NCI-H2171 (cell line): ENCODE measurements at places on chromosomes 6 and 20.
A peak's percentile ranks its signal among the peaks of the same experiment; 100 is the strongest.

GRCh38 chr20:45826381-45827019 lies 612 bp downstream of the TNNC2 start:
- peak; percentile 49 for DNase-seq

DNA sequence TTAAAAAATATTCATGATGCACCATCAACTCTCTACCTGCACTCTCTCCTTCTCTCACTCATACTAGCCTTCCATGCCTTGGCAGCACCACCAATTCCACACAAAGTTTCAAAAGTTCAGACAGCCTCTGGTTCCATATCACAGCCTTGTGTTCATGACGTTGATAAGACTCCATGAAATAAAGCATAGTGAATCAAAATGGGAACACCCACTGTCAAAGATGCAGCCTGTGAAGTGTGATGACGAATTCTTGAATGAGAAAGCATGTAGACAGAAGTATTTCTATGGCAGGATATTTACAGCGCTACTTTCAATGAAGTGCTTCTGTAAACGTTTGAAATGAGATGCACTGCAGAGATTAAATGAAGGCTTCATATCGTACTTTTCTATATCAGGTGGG lies 77.3 kb upstream of the FERMT1 start:
- no peak for DNase-seq

- DNase-seq: no peak
Measured at GRCh38 chr6:11659757-11660156, 118.8 kb downstream of the ADTRP start.

DNA sequence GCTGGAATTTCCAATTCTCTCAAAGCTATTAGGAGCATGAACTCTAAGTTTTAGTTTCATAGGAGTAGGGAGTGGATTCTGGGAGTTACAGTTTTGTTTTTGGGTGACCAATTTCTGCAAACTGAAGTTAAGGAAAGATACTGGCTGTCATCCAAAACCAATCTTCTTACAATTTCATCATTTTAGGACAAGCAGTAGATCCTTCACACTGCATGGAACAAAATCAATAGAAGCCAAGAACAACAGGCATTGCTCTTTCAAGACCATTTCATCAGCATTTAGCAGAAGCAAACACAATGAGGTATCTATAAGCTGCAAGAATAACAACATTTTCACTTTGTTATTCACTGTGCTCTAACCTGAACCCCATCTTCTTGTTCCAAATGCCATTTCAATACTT lies 173.0 kb downstream of the GMDS start:
- no peak for DNase-seq

- DNase-seq: no peak
Measured at GRCh38 chr6:121959501-121959900, 440.0 kb upstream of the HSF2 start.

DNA sequence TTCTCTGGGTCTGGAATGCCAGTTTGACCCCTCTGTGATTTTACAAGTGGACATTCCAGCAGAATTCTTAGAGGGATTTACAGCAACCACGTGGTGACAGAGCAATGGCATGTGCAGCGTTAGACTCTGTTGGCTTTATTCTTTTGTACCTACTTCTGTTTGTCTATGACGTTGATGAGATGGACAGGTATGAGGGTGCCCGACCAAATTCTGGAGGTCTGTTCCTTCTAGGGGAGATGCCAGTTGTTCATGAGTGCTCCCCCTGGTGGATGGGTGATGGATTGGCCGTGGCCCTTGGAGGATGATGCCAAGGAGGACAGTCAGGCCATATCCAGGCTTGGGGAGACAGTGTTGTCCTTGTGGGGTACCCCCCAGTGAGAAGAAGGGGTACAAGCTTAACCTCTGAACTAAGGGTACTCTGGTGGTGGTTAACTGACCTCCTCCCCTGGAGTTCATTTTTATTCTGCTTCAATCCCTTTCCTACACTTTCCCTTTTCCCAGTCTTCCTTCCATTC lies 198.6 kb downstream of the DTNBP1 start:
- no peak for DNase-seq

DNA sequence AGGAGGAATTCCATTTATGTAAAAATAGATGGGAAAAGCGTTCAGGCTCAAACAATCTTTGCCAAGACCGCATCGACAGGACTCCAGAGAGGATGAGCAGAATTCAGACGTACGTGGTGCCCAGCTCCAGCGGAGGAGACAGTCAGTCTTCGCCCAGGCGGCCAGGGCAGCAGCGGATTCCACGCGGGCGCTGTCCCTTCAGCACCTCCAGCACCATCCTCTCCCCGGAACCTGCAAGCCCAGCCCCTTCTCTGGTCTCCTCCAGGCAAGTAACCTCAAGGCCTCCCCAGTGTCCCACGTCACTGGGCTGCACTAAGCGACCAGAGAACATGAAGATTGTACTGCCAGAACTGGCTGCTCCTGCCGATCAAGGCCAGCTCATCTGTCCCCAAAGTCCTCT lies 2.8 kb upstream of the KCNQ2 start:
- no peak for DNase-seq

- DNase-seq: no peak
Measured at GRCh38 chr6:111789598-111789997, 83.7 kb downstream of the FYN start.

DNA sequence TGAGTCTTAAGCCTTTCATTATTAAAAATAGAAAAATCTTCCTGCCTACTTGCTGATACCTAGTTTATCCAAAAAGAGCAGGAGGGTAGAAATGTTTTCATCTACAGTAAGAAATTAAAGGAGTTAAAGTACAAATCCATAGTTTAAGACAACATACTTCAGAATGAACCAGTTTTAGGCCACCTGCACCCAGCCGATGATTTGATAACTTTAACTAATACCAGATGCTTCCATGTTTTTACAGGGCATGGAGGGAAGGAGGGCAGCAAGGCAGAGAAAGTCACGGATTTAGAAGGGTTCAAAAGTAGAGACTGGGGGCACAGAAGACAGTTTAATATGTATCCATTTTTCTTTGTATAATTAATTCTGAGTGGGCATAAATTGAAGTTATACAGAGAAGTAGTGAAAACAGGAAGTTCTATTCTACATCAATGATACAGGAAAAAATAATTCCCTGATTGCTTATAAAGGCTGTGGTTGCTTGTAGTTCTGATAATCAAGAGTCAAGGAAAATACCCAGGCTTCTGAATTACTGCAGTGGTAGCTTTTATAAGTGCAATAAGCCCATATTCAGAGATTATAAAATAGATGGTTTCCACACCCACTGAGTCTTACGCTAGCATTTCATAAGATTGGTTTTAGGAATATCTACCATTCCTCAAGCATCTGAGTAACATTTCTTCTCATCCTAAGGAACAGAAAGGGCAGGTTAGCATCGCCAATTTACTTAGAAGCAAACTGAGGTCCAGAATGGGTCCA lies 72.0 kb downstream of the GMDS start:
- DNase-seq: no peak

- peak; percentile 16 for DNase-seq
Measured at GRCh38 chr6:35415065-35415891, 36.9 kb upstream of the FANCE start.

GRCh38 chr6:86789779-86790411 lies 147.4 kb upstream of the HTR1E start:
- no peak for DNase-seq

- peak; percentile 9 for DNase-seq
Measured at GRCh38 chr6:128491610-128492206, 28.7 kb downstream of the PTPRK start.

DNA sequence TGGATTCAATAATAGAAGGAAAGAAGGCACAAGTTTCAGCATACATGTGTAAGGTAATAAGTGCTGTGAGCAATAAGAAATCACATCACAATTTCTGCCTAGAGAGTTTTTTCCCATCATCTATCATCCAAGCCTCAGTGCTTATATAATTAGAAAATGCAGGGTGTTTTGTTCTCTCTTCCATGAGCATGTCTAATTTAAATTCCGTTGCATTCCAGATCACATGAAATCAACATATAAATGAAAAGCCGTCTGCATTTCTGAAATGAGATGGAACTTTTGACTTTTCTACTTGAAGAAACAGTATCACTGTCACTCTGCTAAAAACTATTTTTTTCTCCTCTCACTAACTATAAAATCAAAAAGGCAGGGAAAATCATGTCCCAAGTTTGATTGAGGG lies 74.5 kb upstream of the CD2AP start:
- DNase-seq: no peak

DNA sequence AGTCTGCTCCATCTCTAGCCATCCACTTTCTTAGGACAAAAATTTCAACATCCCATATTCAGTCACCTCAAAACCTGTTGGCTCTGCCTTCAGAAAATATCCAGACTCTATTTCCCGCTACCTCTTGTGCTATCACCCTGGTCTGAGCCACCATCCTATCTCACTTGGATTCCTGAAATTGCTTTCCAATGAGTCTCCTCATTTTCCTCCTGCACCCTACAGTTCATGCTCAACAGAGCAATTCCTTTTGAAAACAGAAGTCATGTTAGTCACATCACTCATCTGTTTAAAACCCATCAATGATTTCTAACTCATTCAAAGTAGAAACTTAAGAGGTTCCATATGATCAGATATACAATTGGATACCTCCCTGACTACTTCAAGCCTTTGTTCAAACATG lies 229.9 kb downstream of the ADGRG6 start:
- DNase-seq: no peak

DNA sequence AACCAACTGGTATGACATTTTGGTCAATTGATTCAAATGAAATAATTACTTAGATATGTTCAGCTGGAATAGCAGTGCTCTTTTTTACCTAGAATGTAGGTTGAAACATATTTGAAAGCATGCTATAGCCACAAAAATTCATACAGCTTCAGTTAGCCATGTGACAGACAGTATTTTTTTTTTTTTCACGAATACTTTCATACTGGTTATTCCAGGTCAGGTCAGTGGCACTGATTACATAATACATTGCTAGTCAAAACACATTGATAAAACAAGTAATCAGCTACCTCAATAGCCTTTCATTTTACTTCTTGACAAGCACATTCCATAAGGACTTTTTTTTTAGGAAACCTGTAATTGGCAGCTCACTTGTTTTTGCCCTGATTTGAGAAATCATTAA lies 222.6 kb downstream of the EYA4 start:
- no peak for DNase-seq

DNA sequence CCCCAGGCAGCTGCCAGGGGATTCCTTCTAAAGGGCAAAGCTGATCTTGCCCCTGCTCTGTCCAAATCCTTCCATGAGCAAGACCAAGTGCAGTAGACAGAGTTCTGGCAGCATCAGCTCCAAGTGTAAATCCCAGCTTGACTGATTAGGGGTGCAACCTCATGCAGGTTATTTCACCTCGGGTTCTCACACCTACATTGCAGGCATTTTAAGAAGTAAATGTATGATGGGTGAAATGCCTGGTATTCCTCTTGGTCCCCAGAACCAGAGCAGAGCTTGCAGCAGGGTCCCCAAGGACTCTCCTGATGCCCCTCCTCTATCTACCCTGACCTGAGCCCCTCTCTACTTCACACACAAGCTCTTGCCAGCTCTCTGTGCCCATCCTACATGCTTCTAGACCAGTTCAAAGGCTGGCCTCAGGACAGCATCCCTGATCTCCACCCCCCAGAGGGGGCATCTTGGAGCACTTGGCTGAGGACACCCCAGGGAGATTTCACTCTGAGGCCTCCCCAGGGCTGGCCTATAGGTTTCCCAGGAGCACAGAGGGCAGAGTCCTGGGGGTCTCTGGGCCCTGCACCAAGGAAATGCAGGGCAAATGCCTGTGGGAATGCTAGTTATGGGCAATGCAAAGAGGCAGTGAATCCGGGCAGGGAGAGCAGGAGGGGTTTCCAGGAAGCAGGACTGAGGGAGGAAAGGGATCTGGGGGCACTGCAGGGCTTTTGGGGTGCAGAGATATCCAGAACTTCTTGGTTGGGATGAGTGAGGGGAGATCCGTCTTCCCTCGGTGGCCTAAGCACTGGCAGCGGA lies 1.0 kb downstream of the LZTS3 start:
- no peak for DNase-seq

- DNase-seq: no peak
Measured at GRCh38 chr20:19944772-19945459, 72.2 kb upstream of the NAA20 start.

DNA sequence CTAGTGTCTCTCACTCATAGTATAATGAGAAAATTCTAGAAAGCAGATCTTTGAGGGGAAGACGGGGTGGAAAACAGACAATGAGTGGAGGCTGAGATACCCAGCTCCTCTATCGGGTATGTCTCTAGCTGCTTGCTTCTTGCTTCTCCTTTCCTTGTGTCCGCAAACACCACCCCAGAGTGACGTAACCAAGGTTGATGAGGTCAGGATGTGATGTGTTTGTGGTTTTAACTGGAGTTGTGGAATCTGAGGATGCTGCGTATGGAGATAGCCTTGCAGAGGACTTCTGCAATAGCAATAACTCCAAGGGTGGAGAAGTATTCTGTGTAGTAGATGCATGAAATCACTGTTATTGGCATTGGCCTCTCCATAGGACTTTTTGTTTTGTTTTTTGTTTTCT lies 132.7 kb upstream of the IFNGR1 start:
- no peak for DNase-seq
